ENCODE measurements at places on chromosomes 13 and 19. TPM values are rescaled to one million over a fixed set of nuclear protein-coding genes. Genes with fewer than 3 reads are reported as not detected.

LILRB1 gene
- not detected for total RNA-seq

CEACAM8 gene
- not detected for total RNA-seq

PCSK4 gene
- 0.19 TPM for total RNA-seq

KLK15 gene
- not detected for total RNA-seq

CRYL1 gene
- 19.2 TPM for total RNA-seq

Measured in regular cardiac myocyte (primary cell).